ENCODE measurements at places on chromosomes 16 and 17. TPM values are rescaled to one million over a fixed set of nuclear protein-coding genes. Genes with fewer than 3 reads are reported as not detected.

GRCh38 chr16:1778200-1779179 lies 3.9 kb downstream of the SPSB3 start:
- H3K27ac ChIP-seq, result no peak overlapping the region
- H3K4me3 ChIP-seq, result no peak overlapping the region
- H3K4me1 ChIP-seq, result peaks cover 9% of the 10 kb centered on the region
- no peak for DNase-seq

- H3K27ac ChIP-seq, result no peak overlapping the region
- H3K27me3 ChIP-seq, result no peaks in the 10 kb centered on the region
- H3K36me3 ChIP-seq, result no peaks in the 10 kb centered on the region
- H3K4me1 ChIP-seq, result no peaks in the 10 kb centered on the region
Observed at GRCh38 chr17:31908386-31908785, 6.9 kb upstream of the UTP6 start.

DNA sequence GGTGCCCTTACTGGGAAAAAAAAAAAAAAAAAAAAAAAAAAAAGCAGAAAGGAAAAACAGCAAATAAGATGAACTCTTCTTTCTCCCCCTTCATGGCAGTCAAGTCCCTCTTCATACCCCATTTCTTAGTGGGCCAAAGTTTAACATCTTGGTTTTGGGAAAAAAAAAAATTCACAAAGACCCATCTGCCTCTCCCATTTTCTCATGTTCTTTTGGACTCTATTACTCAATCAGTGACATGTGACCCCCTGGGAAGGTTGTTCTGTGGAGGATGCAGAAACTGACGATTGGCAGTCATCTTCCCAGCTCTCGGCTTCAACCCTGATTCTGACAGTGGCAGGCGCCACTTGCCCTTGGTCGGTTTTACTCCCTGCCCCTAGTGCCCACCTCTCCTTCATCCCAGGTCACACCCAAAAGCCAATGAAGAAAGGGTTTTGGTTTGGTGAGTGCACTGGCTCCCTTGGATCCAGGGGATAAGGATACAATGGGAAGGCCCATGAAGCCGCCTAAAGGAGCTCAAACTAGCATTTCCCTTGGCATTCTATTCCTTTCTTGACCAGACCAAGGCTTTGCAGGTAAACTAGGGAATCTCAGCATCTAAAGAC lies 60.7 kb upstream of the TBX2 start:
- H3K4me1 ChIP-seq, result no peaks in the 10 kb centered on the region
- H3K27me3 ChIP-seq, result peaks cover 31% of the 10 kb centered on the region
- no peaks in the 10 kb centered on the region for H3K36me3 ChIP-seq

KRT12 gene
- 1.9 TPM for total RNA-seq

TEKT3 gene
- not detected for total RNA-seq

NKIRAS2 gene
- 37.8 TPM for total RNA-seq

HAS3 gene
- total RNA-seq, result 0.38 TPM

DHRS7B gene
- total RNA-seq, result 12.5 TPM
